Psoas muscle (tissue), 8 donors: ENCODE measurements at places on chromosomes 4 and X. TPM values are rescaled to one million over a fixed set of nuclear protein-coding genes. Genes with fewer than 3 reads are reported as not detected.

DNA sequence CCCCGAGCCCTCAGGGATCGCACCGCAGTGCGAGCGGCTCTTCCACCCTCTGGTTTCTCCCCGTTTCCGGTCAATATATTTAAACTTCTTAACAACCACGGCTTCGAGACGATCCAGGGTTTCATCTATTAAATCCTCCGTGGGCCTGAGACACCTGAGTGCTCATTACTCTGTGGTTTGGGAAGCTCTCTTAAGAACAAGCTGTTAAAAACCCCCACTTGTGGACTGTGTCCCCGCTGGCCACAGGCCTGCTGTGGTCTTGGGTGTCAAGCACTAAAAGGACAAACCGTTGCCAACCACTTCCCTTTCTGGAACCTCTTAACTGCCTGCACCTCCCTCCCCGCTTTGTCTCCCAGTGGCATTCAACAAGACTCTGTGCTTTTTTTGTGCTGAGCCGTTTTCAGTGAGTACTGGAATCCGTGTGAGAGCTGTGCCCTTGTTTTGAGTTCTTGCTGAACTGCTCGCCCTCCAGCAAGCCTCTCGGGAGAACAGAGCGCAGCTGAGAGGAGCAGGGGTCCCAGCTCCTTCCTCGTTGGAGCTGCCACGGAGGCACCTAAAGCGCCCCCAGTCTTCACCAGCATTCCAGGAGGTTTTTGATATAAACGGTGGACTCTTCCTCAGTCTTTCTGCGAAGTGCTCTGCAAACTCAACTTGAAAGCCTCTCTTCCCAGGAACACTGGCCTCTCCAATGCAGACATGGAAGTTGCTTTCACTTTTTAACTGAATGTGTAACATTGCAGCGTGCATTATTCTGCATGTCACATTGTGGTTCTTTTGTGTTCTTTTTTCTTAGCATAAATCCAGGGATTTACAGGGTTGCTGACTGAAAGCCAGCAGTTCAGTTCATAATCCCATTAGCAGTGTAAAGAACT is 691 bp upstream of the IGFBP7 start:
- H3K4me3 ChIP-seq, result peak overlapping the region; percentile 74
- DNase-seq, result peak; percentile 54

KIAA1210 gene
- total RNA-seq, result not detected

CD40LG gene
- total RNA-seq, result not detected

DNA sequence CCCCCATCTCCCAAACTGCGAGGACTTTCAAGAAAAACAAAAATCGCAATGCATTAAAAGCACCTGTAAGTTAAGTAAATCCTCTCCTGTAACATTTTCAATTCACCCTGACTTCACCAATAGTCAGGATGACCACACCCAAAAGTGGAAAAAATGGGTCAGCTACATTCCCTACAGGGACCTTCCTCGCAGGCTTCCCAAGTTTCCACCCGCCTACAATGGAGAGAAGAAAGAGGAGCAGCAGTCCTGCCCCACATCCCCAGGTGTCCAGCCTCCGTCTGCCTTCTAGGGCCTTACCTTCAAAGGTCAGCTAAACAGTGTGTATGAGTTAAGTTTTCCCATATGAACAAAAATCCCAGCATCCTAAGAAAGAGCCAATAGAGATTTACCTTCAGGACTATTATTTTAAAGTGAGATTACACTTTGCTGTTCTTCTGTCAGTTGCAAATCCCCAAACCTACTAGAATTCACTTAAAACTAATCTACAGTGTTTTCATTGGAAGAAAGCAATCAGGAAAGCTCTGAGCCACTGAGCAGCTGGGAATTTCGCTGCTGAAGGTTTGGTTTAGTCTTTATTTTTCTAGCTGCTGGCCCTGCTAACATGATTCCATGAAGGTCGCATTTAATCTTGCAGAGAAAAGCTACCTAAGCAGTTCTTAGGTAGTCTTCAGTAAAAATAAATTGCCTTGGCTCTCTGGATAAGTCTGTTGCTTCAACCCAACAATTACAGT is 12.5 kb downstream of the IRF2 start:
- no peak for DNase-seq
- H3K27ac ChIP-seq, result no peak overlapping the region
- peaks cover 5% of the 10 kb centered on the region for H3K36me3 ChIP-seq
- peaks cover 54% of the 10 kb centered on the region for H3K4me1 ChIP-seq
